ENCODE measurements at places on chromosomes 13 and 19. TPM values are rescaled to one million over a fixed set of nuclear protein-coding genes. Genes with fewer than 3 reads are reported as not detected.

The PSG11 gene
- not detected for total RNA-seq

The ECSIT gene
- total RNA-seq, result 69.7 TPM

The GSX1 gene
- not detected for total RNA-seq

The ZNF302 gene
- 36.2 TPM for total RNA-seq

DNA sequence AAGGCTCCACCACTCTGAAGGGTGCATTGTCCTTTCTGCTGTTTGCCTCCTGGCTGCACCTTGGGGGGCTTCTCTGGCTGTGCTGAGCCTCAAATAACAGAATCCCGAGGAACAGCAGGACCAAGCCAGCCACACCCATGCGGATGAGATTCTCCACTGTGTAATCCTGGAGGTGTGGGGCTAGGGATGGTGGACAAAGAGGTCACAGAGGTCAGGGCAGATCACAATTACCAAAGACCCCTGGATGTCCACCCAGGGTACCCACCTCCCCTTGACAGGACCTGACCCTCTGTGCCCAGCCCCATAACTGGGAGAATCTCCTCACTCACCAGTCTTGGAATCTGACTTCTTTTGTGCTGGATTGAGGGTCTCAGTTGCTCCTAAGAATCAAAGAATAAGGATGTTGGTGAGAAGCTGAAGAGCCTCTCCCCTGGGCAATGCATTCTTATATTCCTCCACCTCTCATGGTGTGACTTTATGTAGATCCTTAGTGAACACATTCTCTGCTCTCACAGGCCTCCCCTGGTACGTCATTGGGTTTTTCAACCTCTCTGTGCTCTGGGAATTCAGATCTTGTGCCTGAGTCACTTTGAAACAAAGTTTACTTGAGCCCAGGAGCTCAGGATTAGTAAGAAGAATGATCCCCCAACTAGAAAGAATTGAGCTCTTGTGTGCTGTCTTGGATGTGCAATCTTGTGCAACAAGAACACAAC, 5.2 kb downstream of the LILRA4 start:
- H3K36me3 ChIP-seq, result no peaks in the 10 kb centered on the region
- DNase-seq, result no peak
- peaks cover 2% of the 10 kb centered on the region for H3K27me3 ChIP-seq
- H3K27ac ChIP-seq, result no peak overlapping the region

GRCh38 chr13:97583907-97584497, 150.0 kb downstream of the RAP2A start:
- H3K4me1 ChIP-seq, result peaks cover 3% of the 10 kb centered on the region
- no peak for DNase-seq
- H3K4me3 ChIP-seq, result no peak overlapping the region
- H3K27me3 ChIP-seq, result no peaks in the 10 kb centered on the region

DNA sequence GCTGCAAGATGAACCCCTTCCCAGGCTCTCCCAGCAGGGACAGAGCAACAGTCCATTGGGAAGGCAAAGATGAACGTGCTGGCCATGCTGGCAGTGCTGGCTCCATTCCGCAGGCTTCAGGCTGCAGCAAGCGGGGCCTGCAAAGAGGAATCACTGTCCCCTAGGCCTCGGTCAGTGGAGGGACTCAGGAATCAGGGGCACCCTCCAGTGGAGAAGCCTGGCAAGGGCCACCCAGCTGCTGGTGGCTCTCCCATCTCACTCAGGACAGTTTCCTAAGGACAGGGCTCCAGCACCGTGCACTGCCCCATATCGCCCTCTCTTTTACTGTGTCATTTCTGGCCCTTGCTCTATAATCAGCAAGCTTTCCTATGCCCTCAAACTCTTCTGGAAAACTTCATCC, 498.6 kb downstream of the EFNB2 start:
- H3K4me3 ChIP-seq, result no peak overlapping the region
- H3K4me1 ChIP-seq, result no peaks in the 10 kb centered on the region
- no peaks in the 10 kb centered on the region for H3K27me3 ChIP-seq
- no peak overlapping the region for H3K27ac ChIP-seq

DNA sequence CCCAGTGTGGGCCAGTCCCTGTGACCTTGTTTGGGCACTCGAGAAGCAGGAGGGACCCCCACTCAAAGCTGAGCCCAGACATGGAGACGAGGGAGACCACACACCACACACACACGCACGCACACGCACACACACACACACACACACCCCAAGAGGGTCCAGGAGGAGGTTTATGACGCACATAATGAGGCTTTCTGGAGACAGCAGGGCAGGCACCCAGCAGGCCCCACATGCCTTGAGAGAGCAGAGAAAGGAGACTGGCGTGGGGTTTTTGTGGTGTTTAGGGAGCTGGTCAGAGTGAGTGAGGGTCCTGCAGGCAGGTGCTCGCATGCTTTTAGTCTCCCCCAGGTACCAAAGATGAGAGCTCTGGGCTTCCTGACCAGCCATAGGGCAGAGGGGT, 42.4 kb downstream of the GPR12 start:
- H3K4me1 ChIP-seq, result no peaks in the 10 kb centered on the region
- H3K4me3 ChIP-seq, result no peak overlapping the region
- no peaks in the 10 kb centered on the region for H3K36me3 ChIP-seq
- H3K27ac ChIP-seq, result no peak overlapping the region

DNA sequence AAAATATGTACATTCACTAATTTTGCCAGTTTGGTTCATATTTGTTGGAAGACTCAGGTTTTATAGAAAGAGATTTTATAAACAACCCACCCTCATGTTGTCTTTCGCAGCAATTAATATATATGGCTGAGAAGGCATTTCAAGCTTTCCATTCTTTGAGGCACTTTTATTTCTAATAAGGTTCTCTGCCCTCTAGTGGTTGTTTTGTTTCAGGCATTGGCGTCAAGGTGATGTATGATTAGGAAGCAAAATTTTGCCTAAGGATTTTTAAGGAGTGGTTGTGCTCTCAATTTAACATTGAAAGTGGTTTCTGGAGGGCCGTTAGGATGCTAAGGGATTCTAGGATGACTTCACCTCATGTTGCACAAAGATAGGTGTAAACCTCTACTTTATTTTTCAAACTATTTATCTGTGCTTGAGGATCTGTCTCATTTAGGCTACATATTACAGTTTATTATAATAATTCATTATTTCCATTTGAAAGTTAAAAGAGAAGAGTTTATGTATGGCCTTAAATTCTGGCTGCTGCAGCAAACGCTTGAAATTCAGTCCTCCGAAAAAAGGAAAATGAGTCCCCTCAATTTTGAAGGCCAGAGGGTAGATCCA, 35.9 kb downstream of the OXGR1 start:
- H3K27ac ChIP-seq, result no peak overlapping the region
- no peak overlapping the region for H3K4me3 ChIP-seq
- H3K36me3 ChIP-seq, result no peaks in the 10 kb centered on the region

DNA sequence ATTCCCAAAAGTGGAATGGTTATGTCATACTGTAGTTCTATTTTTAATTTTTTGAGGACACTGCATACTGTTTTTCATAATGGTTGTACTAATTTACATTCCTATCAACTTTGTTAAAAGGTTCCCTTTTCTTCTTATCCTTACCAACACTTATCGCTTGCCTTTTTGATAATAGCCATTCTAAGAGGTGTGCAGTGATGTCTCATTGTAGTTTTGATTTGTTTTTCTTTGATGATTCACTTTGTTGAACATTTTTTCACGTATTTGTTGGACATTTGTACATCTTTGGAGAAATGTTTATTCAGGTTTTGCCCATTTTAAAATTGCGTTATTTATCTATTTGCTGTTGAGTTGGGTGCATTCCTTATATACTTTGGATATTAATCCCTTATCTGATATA, 188.8 kb upstream of the SPRY2 start:
- H3K27ac ChIP-seq, result no peak overlapping the region
- DNase-seq, result no peak

DNA sequence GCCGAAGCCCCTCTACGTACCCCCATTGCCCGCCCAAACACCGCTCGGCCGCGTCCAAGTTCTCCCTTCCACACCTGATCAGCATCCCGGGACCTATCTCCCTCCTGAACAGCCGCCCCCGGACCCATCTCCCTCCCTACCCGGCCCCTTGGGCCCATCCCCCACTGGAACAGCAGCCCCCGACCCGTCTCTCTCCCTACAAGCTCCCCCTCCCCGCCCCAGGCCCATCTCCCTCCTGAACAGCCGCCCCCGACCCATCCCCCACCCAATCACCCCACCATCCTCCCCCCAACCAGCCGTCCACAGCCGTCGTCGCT, 610 bp downstream of the ZSCAN1 start:
- no peaks in the 10 kb centered on the region for H3K4me1 ChIP-seq
- peak overlapping the region; percentile 59 for H3K4me3 ChIP-seq

DNA sequence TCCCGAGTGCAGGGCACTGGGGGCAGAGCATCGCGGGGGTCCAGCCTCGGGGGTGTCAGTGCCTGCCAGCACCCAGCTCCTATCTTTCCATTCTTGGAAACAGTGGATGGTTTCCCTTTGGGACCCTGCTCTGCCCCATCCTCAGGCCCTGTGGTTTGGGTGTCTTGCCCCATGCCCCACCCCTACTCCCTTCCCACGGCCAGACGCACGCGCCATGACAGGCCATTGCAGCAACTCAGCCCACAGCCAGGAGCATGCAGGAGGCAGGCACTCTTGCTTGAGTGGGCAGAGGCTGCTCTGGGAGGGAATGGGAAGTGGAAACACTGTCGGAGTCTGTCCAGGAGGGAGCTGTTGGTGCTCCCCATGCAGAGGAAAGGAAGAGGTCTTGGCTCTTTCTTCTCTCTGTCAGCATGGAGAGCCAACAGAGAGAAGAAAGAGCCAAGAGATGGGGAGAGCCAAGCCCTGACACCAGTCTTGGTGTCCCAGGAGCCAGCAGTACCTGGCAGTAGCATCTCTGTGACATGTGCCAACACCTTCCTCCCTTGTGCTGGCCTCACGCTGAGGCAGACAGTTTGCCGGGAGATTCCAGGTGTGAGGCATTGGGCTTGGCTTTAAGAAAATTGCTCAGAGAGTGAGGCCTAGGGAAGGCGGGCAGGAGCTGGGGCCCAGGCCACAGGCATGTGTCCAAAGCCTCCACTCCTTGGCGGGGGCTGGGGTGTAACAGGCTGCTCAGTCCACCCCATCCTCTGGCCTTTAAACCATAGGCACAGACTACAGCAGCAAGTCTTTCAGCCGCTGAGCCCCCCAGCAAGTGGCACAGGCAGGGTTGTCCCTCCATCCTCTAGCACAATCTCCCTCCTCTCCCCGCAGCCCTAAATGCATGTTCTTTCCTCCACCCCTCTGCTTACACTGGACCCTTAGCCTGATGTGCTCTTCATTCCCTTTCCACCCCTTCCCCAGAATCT, 86.7 kb upstream of the UQCRFS1 start:
- peaks cover 10% of the 10 kb centered on the region for H3K27me3 ChIP-seq
- H3K4me1 ChIP-seq, result no peaks in the 10 kb centered on the region
- no peaks in the 10 kb centered on the region for H3K36me3 ChIP-seq
- no peak for DNase-seq
- no peak overlapping the region for H3K4me3 ChIP-seq
- H3K27ac ChIP-seq, result no peak overlapping the region

DNA sequence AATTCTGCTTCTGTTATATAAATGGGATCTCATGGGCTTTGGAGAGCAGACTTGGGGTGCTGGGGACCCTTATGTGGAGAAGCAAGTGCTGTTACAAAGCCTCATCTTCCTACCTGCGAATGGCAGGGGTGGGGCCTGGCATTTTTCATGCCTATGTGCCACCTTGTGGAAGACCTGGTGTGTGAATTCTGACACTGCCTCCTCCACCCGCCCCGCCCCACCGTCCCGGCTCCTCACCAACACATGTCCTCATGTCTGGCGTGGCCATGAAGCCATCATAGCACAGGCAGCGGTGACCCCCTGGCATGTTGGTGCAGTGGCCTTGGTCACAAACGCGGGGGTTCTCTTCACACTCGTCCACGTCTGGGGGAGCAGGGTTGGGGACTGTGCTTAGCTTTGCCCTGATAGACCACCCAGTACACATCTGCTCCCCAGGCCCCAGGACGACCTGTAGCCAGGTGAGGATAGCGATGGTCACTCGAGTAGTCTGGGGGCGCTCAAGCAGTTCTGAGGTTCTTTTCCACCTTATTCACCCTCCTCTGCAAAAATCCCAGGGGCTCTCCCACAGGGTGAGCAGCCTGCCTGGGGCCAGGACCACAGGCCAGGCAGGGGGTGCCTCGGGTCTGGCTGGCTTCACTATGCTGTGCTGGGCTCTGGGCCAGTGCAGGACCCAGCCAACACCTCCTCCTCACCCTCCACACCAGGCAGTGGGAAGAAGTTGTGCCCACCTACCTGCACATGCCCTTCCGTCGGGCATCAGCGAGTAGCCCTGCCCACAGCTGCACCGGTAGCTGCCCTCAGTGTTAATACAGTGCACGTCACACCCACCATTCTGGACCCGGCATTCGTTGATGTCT, 32.7 kb downstream of the FBN3 start:
- no peak for DNase-seq
- H3K27me3 ChIP-seq, result no peaks in the 10 kb centered on the region
- no peaks in the 10 kb centered on the region for H3K4me1 ChIP-seq

DNA sequence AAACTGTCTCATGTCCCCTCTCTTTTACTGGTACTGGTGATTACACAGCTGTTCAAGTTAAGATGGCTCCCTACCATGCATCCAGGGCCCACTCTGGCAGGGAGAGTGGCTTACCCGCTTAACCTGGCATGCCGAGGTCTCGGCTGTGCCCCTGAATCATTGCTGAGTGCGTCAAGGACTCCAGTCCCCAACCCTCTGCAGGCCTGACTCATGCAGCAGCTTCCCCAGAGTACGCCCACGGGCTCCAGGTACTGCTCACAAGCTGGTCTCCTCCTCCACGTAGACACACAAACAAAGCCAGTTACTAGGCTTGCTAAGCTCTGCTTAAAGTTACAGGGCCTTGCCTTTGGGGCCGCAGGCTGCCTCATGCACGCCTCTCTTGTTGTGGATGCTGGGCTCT, 447.4 kb downstream of the COG6 start:
- H3K4me3 ChIP-seq, result no peak overlapping the region
- no peaks in the 10 kb centered on the region for H3K27me3 ChIP-seq
- DNase-seq, result no peak
- H3K36me3 ChIP-seq, result no peaks in the 10 kb centered on the region
- H3K27ac ChIP-seq, result no peak overlapping the region
- H3K4me1 ChIP-seq, result no peaks in the 10 kb centered on the region

DNA sequence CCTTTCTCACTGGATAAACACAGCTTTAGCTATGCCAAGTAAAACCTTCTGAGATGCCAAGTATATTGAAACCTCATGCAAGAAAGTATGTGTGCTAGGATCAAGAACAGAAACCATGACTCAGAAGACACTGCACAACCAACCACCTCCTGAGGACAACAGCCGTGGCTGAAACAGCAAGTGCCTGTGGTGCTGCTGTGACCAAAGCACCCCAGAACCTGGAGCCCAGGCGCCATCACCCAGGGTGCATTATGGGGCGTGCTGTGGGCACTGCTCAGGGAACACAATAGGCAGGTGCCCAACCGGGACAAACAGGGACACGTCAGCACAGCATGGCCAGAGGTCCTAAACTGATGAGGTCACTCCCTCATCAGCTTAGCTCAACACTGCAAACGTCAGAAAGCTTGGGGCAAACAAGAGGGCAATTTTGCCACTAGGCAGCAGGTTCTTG, 101.3 kb upstream of the SLC15A1 start:
- no peak for DNase-seq
- no peak overlapping the region for H3K4me3 ChIP-seq
- H3K27me3 ChIP-seq, result no peaks in the 10 kb centered on the region
- peaks cover 95% of the 10 kb centered on the region for H3K36me3 ChIP-seq
- no peaks in the 10 kb centered on the region for H3K4me1 ChIP-seq
- H3K27ac ChIP-seq, result no peak overlapping the region

- no peaks in the 10 kb centered on the region for H3K4me1 ChIP-seq
- no peaks in the 10 kb centered on the region for H3K27me3 ChIP-seq
- H3K27ac ChIP-seq, result no peak overlapping the region
- no peak overlapping the region for H3K4me3 ChIP-seq
These were observed 21.6 kb downstream of the SERPINE3 start for GRCh38 chr13:51361106-51361505.
